ENCODE measurements at places on chromosomes 16 and 17.

DNA sequence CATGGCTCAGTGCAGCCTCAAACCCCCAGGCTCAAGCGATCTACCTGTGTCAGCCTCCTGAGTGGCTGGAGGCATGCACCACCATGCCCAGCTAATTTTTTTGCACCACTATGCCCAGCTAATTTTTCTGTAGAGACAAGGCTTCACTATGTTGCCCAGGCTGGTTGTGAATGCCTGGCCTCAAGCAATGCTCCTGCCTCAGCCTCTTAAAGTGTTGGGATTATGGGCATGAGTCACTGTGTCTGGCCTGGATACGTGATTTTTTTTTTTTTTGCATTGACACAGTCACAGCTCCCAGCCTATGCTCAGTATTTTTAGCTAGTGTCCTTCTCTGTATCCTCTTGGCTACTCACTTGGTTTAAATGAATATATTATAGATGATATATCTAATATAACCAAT lies 377.0 kb upstream of the TNRC6C start:
- peaks cover 20% of the 10 kb centered on the region for H3K27me3 ChIP-seq
- H3K36me3 ChIP-seq, result peaks cover 3% of the 10 kb centered on the region
- H3K4me3 ChIP-seq, result no peak overlapping the region
- H3K4me1 ChIP-seq, result peaks cover 7% of the 10 kb centered on the region
- DNase-seq, result no peak

DNA sequence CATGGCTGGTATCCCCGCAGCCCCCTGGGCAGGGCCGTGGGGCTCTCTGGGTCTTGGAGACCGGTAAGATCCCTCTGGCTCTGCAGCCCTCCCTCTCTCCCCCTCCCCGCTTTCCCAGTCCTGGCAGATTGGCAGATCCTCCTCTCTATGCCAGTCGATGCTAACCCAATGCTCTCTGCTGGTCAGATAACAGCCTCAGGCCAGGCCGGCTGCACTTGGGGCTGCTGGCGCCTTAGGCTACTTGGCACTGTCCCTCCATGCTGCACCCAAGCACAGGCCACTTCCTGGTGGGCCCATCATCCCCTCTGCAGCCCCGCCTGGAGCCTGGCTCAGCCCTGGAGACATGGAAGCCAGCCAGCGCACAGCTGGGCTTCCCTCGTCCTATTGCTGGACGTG lies 81.7 kb downstream of the RTN4RL1 start:
- DNase-seq, result no peak
- no peaks in the 10 kb centered on the region for H3K27me3 ChIP-seq
- no peak overlapping the region for H3K4me3 ChIP-seq
- no peak overlapping the region for H3K27ac ChIP-seq

- no peak overlapping the region for H3K4me3 ChIP-seq
- H3K4me1 ChIP-seq, result peaks cover 2% of the 10 kb centered on the region
- no peak for DNase-seq
Measured at GRCh38 chr17:1416414-1416813, 16.4 kb upstream of the YWHAE start.

DNA sequence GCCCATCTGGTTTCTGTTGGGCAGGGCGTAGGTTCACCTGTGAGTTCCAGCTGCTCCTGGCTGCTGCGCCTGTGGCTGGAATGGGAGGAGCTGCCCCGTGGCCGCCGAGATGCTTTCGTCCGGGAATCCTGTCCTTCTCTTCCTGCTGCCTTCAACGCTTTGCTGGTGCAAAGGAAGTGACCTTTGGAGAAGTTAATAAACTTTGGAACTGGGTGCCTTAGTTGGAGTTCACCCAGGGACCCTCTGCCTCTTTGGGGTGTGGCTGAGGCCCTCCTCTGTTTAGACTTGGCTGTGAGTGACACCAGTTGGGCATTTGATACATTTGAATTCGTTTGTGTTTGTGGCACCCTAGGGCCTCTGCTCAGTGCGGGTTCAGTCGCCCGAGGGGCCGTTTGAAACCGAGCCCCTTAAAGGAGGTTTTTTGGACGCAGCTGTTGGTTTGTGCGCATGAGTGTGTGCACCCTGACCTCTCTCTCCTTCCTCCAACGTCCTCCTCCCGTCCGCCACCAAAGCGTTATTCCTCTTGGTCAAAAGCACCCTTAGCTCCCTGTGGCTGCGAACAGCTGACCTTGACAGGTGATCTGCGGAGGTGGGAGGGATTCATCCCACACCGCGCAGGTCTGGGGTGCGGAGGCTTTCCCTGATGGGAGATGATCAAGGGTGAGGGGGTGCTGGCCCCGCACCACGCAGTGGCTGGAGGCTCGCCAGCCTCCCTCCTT lies 9.0 kb upstream of the SECTM1 start:
- no peaks in the 10 kb centered on the region for H3K27me3 ChIP-seq
- no peak for DNase-seq
- H3K36me3 ChIP-seq, result no peaks in the 10 kb centered on the region
- H3K27ac ChIP-seq, result no peak overlapping the region

GRCh38 chr17:4934173-4934979 lies 2.3 kb downstream of the GP1BA start:
- no peak for DNase-seq
- peak overlapping the region; percentile 41 for H3K27ac ChIP-seq
- H3K27me3 ChIP-seq, result no peaks in the 10 kb centered on the region
- H3K4me1 ChIP-seq, result peaks cover 48% of the 10 kb centered on the region
- H3K4me3 ChIP-seq, result no peak overlapping the region

All from activated CD4-positive, alpha-beta T cell treated with anti-CD3 and anti-CD28 coated beads, Interleukin-2, amount 10 ng/mL, durations not matched to agents 7 days and 5 days (primary cell).